Smooth muscle cell of the pulmonary artery (primary cell): ENCODE measurements at places on chromosomes 2 and 18. TPM values are rescaled to one million over a fixed set of nuclear protein-coding genes. Genes with fewer than 3 reads are reported as not detected.

The FECH gene
- total RNA-seq: 30.4 and 57.7 TPM in 2 replicates

The SCN9A gene
- 13.7 and 23.8 TPM in 2 replicates for total RNA-seq

The ALK gene
- total RNA-seq: 0.07 TPM in 1 of 2 replicates, not detected in the other

The CPLX4 gene
- total RNA-seq: not detected in 2 replicates

The C1QL2 gene
- not detected in 2 replicates for total RNA-seq

The CWC22 gene
- 13.0 and 19.6 TPM in 2 replicates for total RNA-seq

The WDR35 gene
- 11.2 and 14.0 TPM in 2 replicates for total RNA-seq

The CFAP221 gene
- total RNA-seq: 0.07 and 0.13 TPM in 2 replicates

The REL gene
- total RNA-seq: 4.2 and 4.8 TPM in 2 replicates
